ENCODE measurements at places on chromosomes 11 and 22.

DNA sequence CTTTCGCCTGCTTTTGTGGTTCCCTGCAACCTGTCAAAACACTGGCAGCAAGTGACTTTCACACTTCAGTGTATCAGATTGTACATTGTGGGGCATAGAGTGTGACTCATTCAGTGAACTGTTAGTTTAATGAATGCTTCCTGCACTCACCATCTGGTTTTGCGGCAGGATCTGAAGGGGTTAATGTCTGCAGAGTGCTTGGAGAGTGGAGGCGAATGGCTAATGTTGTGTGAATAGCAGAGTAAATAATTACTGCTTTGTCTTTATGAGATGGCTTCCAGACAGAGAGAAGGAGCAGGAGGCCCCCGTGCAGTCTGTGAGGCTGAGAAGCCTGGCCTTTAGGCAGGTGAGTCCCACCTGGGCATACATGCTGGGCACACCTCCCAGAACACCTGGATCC is 454.3 kb upstream of the KIRREL3 start:
- no peak for DNase-seq

- DNase-seq = no peak
These were observed 6.6 kb upstream of the PLEKHA7 start for GRCh38 chr11:17020831-17021230.

DNA sequence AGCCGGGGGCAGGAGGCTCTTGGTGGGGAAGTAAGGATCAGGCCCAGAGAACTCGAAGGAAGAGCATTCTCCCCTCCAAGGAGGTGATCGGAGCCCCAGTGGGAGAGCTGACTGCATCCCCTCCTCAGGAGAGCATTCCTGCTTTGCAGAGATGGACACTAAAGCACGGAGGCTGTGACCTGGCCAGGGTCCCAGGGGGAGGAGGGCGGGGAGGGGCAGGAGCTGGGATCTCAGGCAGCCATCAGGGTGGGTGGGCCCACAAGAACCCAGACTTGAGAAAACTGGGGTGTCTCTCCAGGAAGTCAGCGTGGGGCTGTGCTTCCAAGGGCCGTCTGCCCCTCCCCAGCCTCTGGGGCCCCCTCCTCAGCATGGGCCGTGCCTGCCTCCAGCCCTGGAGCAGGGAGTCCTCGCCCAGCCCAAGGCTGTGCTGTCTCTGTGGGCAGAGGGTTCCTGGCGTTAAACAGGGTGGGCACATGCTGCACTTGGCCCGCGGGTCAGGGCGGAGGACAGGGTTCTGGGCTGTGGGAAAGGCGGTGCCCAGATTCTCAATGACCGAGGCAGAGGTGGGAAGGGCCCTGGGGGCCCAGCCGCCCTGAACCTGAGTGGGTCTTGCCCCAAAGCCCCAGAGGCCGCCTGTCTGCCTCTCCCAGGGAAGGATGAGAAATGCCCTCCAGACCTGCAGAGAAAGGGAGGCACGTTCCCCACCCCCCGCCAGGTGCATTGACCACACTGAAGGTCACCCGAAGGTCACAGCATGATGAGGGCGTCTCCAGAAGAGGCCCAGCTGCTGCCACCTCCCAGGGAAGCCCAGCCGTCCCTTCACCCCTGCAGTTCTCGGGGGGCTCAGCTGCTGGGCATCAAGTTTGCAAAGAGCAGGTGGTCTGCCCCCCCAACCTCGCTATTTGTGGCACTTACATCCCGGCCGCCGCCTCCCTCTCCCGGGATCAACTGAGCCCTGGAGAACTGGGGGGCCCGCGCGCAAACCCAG is 643 bp downstream of the CEND1 start:
- DNase-seq = no peak

DNA sequence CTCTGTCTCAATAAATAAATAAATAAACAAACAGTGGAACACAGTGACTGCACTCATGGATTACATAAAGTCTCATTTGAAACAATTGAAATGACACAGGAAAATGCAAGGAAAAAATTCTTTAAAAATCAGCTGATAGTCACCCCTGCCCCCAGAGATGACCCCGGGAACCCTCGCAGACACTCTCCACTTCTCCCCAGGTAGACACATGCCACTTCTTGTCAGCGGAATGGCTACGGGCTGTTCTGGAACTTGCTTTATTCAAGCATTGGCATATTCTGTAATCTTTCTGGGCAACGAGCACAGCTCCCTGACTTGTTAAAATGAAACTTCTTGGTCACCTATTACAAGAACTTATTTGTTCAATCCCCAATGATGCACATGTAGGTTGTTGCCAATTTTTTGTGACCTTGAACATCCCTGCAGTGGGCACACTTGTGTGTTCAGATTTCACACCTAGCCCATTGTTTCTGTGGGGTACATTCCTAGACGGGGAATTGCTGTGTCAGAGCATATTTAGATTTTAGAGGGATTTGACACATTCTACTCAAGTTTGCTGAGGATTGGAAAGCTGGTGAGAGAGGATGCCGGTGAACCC is 32.8 kb downstream of the MYEOV start:
- no peak for DNase-seq

DNA sequence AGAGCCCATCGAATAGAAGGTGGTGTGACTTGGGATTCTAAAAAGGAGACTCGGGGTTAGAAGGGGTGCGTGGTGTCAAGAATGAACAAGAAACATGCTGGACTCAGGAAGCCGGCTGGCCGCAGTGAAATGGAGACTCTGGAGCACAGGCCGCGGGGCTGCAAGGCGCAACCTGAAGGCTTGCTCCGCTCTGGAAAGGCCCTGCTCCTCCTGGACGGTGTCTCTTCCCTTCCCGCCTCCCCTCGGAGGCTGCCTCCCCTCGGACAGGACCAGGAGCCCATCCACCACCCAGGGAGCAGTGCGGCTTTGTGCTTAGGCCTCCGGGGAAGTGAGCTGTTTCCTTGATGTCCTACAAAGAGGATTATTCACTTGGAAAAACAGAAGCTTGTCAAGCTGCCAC is 170.1 kb downstream of the OPCML start:
- DNase-seq = no peak

GRCh38 chr11:11531131-11531908 is 90.5 kb downstream of the GALNT18 start:
- peak; percentile 13 for DNase-seq

GRCh38 chr11:114559425-114560310 is at the start of gene NXPE1:
Gene NXPE1, minus strand, starts transcription at chr11:114559881. Its CDS starts 8,680 bp downstream, at chr11:114551201.
- no peak for DNase-seq

- no peak for DNase-seq
These were observed 74.9 kb upstream of the KCNA4 start for GRCh38 chr11:30091737-30092136.

DNA sequence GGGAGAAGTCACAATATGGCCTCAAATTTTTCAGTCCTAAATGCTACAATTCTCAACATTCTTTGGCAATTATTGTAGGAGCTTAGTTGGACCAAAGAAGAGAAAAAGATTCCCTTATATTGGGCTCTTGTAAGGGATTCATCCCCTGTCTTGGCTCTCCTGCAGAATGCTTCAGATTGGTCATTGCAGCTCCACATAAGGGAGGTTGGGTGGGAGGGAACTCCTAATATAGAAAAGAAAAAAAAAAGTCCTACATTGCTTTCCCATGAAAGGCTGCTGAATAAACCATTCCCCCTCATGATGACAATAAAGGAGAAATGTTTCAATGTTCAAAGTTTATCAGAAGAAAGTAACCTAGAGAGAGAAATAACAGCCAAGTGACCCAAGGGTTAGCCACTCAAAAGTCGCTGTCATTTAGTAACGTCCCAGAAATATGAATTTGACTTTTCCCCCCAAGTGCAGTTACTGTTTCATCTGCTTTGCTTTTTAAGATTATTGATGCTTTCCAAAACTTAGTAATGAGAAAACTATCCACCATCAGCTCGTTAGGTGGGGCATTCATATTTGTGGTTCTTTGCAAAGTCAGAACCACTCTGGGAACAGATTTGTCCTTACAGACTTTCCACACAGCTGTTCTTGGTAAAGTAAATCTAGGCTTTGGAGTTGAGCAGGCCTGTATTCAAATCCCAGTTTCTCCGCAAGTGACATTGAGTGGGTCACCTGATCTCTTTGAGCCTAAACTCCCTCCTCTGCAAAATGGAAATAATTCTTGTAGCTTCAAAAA is 5.0 kb upstream of the SLC1A2 start:
- DNase-seq = no peak

DNA sequence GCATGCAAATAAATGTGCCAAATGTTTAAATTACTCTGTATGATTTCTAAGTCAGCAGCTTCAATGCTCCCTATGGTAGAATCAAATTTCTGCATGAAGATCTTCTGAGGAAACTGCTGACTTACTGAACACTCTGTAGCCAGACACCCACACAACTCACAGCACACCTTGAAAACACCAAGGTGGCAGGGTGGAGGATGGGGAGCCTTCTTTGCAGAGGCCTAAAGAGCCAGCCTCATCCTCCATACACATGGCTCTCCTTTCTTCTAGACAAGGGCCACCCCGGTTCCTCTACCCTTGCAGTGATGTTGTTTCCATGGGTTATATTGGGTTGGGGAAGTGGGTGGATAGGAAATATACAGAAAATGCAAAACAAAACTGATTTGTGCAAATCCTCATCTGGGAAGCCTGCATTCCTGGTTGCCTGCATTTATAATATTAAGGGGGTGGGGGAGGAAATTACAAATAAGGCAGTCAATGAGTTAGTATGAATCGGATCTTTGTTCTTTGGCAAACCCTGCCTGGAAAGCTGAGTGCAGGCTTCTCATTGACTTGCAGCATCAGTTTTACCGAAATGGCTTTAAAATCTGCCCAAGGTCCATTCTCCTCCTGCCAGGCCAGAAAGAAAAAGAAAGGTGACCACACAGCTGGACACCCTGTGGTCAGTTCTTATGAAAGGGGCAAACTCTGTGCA is 15.8 kb upstream of the ETS1 start:
- DNase-seq = peak; percentile 2

DNA sequence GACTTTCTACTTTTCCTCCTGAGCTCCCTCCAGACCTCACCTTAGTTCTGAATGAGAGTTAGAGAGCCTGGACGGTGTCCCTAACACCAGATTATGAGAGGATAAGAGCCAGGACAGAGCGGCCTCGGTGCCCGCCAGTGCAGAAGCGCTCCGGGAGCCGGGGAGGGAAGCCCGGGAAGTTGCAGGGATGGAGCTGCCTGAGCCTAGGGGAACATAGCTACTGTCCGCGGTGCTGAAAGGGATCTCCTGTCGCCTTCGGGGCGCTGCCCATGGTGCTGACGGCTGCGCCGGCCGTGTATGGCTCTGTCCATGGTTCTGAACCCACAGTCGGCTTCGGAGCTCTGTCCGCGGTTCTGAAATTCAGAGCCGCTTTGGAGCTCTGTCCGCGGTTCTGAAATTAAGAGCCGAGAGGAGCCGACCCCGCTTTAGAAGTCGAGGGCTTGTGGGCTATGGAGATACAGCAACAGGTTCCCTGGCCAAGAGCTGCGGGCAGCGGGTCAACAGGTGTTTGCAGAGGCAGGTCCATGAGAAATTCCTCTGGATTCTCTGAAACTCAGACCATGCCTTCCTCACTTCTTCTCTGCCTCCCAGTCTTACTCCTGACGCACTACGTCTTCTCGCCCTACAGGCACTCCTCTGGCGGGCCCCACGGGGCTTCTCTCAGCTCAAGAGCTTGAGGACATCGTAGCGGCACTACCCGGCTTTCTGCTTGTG is 814 bp downstream of the NPAS4 start:
- peak; percentile 71 for DNase-seq

- no peak for DNase-seq
These were observed 24.4 kb downstream of the TAB1 start for GRCh38 chr22:39423976-39424375.

GRCh38 chr22:38964306-38964705 is 6.9 kb downstream of the APOBEC3A start:
- DNase-seq = no peak

DNA sequence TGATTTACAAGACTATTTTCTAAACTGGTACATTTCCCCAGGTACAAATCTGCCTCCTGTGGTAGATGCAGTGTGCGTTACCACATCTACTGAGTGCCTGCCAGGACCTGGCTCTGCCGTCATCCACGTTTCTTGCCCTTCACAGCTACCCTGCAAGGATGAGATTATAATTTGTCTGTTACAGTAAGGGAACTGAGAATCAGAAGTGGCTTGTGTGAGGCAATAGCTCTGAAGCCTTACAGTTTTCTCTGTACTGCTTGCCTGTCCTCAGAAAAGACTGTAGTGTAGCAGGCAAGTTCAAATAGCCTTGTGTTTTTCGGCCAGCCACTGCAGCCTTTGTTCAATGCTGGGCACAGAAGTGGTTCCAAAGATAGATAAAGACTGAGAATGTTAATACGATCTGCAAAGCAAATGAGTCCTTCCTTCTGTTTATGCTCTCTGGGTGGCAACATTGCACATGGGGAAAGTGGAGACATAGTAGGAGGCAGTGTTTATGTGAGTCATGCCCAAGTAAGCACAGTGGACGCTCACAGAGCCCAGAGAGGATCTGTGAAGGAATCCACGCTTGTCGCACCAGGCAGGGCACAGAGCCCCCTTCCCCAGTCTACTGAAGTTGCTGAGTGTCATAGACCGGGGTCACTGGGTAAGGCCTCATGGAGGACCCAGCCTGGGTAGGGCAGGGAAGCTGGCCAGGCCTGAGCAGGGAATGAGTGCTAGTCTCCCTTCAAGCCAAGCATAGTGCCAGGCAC is 49.1 kb downstream of the MICAL2 start:
- DNase-seq = peak; percentile 62

GRCh38 chr22:25900880-25901279 is 158.9 kb downstream of the MYO18B start:
- DNase-seq = peak; percentile 25

GRCh38 chr11:125998267-125998666 is 52.4 kb downstream of the VSIG10L2 start:
- DNase-seq = no peak

DNA sequence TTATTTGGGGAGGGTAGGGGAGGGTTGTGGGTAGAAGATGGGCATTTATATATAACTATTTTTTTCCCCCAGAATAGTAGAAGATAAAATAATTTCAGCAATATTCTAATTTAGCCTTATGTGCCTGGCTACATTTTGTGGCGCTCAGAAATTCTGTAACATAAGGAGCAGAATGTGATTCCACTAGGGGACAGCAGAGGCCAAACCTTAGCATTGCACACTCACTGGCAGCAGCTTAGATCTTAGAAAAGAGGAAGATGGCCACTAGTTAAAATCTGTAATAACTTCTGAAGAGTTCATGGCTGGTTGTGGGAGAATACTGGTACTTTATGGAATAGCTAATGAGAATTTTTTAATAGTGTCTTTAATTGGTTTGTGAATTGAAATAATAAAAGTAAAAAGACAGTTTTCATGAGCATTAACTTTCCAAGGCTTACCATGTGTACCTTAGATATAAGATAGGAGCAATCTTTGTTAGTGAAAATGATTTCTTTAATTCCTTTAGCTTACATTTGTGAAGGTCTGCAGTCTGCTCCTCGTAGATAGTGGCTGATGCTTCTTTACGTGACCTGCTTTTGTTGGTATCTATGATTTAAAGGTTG is 33.1 kb downstream of the DDX10 start:
- peak; percentile 79 for DNase-seq

DNA sequence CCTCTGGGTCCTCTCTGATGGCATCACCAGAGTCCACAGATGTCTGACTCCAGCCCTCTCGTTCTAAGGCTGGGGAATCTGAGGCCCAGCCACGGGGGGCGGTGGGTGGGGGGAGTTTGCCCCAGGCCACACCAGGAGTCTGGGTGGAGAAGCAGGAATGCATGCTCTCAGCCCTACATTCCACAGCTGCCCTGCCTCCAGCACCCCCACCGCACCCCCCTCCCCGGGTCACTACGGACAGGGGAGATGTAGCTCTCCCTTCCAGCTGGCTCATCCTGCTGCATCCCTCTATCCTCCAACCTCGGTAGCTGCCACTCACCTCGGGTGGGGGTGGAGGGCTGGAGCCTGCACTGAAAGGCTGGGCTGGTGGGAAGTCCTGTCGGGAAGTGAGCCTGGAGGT is 2.3 kb upstream of the PVALB start:
- DNase-seq = no peak

All from cerebellar cortex (tissue), 1 donor.